Stimulated activated naive B cell treated with anti-CD40 and anti-IgM and Interleukin-4, amounts not matched to agents 10 μg/mL and 1 μg/mL and 100 μg/mL, for 72 hours (primary cell): ENCODE measurements at places on chromosomes 13 and 19.
A peak's percentile ranks its signal among the peaks of the same experiment; 100 is the strongest.

GRCh38 chr13:44575741-44576350 lies at the start of gene TSC22D1:
TSS of gene TSC22D1 (minus strand) at chr13:44576330. CDS start at chr13:44576074, 256 bp downstream.
- DNase-seq: peak; percentile 41

GRCh38 chr13:106562301-106562700 lies 5.6 kb downstream of the ARGLU1 start:
- DNase-seq: no peak

GRCh38 chr13:84686973-84687372 lies 804.7 kb upstream of the SLITRK1 start:
- no peak for DNase-seq

DNA sequence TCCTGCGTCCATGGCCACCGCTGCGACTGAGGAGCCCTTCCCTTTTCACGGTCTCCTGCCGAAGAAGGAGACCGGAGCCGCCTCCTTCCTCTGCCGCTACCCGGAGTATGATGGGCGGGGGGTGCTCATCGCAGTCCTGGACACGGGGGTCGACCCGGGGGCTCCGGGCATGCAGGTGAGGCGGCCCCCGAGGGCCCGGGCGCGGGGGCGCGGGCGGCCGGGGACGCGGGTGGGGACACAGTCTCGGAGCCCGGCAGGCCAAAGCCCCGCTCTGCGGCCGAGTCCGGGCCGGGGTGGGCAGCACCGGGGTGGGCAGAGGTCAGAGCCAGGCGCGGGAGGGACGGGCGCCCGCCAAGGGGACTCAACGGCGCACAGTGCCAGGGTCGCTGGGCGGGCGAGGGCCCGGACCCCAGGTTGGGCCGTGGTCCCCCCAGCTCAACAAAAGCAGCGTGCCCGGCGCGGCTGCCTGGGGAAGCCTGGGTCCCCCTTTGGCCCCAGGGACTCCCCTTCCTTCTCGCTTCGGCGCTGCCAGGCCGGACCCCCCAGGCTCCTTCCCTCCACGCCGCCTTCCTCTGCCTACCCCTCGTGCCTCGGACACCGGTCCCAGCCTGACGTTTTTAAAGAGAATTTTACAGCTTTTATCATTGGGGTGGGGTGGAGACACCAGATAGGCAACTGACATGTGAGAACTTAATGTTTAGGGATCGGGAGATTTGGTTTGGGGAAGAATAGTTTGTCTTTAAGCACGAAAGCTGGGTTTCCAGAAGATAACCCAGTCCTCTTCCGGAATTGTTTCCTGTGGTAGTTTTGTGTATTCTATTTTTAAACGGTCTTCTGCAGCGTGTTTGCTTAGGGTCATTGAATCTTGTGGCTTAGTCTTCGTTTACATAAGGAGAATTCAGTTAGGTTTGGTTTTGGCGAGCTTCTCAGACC lies 509 bp downstream of the TPP2 start:
- DNase-seq: peak; percentile 12

DNA sequence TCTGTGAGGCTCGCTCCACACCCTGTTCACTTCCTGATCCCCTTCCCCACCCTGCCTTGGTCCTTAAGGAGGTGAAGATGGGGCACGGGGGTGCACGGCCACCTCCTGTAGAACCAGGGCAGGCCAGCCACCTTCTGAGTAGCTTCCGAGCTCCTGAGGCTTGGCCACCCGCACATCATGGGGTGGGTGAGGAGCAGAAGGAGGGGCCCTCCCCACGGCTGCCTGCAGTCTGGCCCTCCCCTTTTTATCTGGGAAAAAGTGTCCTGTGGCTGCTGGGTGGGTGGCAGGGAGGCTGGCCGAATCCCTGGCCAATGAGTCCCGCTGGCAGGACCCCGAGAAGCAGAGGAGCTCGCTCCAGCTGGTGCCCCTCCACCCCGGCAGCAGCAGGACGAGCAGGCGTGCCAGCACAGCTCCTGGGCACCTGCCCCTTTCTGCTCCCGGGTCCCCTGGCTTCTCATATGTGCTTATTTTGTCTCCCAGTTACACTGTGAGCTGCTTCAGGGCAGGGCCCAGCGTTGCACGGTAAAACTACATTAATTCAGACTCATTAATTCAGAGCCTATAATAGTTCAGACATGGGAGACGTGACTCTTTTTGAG lies 135.0 kb downstream of the KDM4B start:
- DNase-seq: no peak

- no peak for DNase-seq
Observed at GRCh38 chr19:34131100-34131499, 41.2 kb upstream of the LSM14A start.

- no peak for DNase-seq
Observed at GRCh38 chr13:37927561-37927960, 58.0 kb upstream of the TRPC4 start.

DNA sequence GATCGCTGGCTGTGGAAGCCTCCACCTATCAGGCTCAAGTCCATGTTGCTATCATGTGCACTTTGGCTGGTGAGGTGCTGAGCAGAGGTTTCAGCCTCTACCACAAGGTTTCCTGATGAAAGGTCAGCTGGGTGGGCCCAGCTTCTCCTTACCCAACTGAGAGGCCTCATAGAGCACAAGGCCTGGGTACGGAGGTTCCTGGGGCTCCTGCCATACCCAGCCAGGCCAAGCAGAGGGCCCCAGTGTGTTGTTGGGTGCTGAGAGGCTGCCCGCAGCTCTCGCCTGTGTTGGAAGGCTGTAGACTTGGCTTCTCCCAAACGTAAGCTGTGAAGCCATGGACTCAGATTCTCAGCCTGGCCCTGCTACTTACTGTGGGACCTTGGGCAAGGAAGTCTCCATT lies 28.2 kb downstream of the ACTN4 start:
- peak; percentile 34 for DNase-seq

GRCh38 chr13:30319130-30319529 lies 11.8 kb upstream of the KATNAL1 start:
- no peak for DNase-seq

- no peak for DNase-seq
Observed at GRCh38 chr19:35513628-35514281, at the start of gene DMKN. TSS of gene DMKN (minus strand) at chr19:35513649. CDS start at chr19:35513475, 174 bp downstream.

DNA sequence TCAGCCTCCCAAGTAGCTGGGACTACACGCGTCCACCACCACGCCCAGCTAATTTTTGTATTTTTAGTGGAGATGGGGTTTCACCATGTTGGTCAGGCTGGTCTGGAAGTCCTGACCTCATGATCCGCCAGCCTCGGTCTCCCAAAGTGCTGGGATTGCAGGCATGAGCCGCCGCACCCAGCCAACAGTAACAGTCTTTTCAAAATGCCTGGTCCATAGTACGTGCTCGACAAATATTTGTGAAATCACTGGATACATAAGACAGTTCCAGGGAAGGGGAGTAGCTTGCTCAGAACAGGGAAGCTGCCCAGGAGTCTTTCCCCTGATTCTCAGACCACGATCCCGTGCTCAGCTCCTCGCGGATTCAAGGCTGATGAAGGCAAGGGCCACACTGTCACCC lies 30.5 kb downstream of the CACNG6 start:
- no peak for DNase-seq

GRCh38 chr13:112450904-112451240 lies 74.7 kb downstream of the SPACA7 start:
- DNase-seq: no peak

DNA sequence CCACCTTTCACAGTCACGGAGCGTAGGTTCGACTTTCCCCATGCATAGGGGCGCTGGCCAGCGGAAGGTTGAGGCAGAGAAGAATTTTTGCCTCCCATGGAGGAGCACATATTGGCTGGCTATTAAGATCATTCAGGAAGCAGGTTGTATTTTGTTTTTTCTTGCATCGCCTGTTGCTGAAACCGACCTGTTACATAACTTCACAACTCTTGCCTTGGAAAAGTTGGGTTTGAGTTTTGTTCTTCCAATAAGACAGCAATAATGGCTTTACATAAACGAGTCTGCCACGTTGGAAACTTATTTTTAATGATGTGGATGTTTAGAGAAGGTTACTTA lies 1.4 kb downstream of the UPF1 start:
- no peak for DNase-seq
